Activated T-helper 17 cell treated with anti-CD3 and anti-CD28 coated beads, Interleukin-2, amount 50 U/mL, for 72 hours (primary cell): ENCODE measurements at places on chromosomes 5 and 9. TPM values are rescaled to one million over a fixed set of nuclear protein-coding genes. Genes with fewer than 3 reads are reported as not detected.

SVEP1 gene
- total RNA-seq: 0.11 TPM

- no peak for ATAC-seq
These were observed 69.0 kb downstream of the ADAMTS16 start for GRCh38 chr5:5209089-5209488.

BNC2 gene
- total RNA-seq: not detected

DNA sequence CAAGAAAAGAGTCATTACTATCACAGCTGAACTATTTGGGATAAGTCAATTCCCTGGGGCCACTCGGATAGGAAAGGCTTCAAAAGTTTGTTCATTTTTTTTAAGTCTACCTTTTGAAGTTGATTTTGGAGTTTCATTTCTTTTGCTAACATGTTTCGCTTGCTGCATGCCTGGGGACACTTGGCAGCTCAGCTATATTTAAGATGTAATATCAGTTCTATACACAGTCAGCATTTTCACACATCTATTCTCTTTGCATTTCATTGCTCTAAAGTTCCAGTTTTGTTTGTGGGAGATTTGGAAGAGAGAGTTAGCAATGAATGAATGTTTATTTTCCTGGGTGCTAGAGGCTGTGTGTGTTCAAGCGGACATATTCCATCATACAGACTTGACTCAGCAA is 445.2 kb upstream of the GRAMD2B start:
- ATAC-seq: no peak

GRCh38 chr5:151020304-151021110 is at the start of gene GPX3:
Gene GPX3 (plus strand): TSS chr5:151020591. CDS start chr5:151020655, 64 bp downstream.
- ATAC-seq: peak; percentile 10

IRX1 gene
- not detected for total RNA-seq

DNA sequence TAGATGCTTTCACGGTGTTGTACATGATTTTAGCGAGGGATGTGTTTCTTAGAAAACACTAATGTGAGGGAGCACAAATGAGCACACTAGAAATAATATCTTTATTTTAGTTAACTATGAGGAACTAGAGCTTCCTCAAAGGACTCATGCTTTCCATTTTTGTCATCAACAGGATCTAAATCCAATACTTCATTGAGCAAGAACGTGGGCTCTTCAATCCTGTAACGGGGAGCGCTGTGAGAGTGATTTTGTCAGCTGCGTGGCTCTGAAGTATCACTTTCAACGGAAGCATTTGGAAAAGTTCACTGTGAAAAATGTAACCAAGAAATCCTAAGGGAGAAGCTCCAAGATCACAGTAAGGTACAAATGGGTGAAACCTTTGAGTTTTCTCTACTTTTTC is 93.2 kb downstream of the LIX1 start:
- ATAC-seq: no peak

DNA sequence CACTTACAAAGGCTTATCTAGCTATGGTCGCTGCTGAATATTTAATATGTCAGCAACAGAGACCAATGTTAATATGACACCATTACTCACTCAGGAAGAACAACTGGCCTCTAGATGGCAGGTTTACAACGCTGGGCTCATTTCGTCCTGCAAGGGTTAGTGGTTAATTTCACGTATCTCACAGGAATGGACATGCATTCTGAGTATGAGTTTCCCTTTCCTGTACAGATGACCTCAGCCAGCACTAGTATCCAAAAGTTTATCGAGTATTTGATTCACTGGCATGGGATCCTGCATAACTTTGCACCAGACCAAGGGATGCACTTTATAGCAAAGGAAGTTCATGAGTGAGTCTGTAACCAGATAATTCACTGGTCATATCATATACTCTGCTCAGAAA is 8.7 kb upstream of the TRPC7 start:
- no peak for ATAC-seq

- no peak for ATAC-seq
These were observed 20.5 kb downstream of the PTGES2 start for GRCh38 chr9:128106940-128107467.

DNA sequence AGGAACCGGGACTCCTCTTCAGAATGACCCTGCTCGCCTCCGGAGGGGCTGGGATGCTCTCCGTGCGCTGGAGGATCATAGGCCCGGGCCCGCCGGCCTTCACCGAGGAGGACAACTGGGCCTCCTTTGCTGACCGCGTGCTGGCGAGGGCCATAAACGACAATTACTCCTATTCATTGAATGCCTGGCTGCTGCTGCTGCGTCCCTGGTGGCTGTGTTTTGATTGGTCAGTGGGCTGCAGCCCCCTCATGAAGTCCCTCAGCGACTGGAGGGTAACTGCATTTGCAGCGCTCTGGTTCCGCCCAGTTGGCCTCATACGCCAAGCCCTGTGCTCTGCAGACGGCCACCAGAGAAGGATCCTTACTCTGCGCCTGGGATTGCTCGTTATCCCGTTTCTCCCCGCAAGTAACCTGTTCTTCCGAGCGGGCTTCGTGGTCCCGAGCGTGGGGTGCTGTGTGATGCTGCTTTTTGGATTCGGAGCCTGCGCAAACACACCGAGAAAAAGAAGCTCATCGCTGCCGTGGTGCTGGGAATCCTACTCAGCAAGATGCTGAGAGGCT is 16.6 kb downstream of the OR2V1 start:
- ATAC-seq: no peak

DNA sequence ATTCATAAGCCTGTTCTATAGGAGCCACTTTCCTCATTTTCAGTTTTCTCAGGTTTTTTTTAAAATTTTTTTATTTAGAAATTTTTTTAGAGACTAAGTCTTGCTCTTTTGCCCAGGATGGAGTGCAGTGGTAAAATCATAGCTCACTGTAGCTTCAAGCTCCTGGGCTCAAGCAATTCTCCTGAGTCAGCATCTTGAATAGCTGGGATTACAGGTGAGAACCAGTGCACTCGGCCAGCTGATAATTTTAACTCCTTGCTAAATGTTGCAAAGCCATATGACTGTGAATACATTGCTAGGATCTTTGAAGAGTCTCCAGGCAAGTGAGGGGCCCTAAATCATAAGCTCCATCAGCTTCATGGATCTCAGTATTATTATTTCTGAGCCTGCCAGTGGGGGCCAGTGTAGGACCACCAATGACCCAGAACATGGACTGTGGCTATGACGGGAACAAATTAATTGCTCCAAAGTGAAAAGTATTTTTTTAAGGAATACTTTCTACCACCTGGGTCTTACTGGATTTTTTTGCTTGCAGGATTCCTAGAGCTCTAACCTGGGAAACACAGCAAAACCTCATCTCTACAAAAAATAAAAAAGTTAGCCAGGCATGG is 5.7 kb upstream of the GAPVD1 start:
- ATAC-seq: no peak

DNA sequence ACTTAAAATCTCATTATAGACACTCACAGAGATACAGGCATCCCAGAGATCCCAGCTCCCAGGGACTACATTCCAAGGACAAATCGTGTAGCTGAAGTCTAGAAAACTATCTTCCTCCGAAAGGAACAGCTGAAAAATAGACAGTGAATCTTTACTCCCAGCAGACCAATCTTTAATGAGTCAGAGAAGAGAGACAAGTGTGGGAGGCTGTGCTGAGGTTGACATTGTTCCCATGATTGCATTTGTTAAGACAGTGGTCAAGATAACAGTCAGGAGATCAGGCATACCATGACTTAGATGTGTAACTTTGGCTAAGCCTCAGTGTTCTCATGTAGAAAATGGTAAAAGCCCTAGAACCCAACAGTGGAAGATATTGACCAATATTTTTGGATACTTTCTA is 120.7 kb downstream of the PAPPA start:
- ATAC-seq: no peak

DNA sequence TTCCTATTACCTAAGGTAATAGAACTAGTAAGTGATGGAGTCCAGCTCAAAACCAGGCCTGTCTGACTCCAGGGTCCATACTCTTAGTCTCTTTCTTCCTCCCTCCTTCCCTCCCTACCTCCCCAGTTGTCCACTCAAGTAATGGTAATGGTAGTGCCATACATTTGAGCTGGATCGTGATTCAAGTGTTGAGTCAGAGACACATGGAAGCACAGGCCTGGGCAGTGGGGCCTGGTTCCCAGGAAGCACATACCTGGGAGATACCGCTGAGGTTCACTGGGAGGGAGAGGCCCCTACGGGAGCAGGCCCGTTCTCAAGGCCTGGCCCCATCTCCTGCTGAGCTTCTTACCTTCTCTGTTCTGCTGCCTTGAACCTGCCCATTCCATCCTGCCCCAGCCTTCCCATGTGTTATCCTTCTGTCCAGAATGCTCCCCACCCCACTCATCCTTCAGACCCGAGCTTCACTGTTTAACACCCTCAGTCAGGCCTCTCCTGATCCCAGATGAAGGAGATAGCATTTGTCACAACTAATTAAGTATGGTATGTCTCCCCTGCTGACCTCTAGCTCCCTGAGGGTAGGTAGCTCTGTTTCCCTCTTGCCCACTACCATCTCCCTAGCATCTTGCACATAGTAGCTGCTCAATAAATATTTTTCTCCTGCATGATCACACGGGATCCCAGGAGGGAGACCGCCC is 13.8 kb downstream of the URM1 start:
- ATAC-seq: no peak

DNA sequence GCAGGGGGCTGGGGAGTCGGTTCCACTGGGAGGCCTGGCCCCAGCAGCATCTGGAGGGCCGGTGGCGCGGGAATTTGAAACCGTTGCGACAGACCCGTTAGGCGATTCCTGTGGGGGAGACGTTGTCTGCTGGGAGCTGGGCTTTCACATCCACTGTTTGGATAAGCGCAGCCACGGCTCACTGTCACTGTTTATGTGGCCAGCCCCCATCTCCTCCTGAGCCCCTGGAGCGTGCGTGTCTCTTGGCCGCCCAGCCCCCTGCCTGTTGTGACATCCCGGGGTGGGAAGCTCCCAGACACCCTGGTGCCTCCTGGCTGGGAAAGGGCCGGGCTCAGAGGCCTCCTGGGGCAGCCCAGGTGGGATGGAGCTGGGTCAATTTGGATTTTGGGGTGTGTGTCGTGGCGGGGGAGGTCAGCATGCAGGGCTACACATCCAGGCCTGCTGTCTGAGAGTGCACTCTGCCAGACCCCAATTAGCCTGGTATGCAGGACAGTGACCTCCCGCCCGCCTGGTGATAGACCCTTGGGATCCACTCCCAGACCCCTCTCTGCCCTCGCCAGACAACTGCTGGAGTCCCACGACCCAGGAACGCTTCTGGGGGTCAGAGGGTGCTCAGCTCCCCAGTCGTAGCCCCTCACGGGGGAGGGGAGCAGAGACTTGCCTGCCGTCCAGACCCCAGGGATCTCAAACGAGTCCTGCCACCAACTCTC is 62.0 kb upstream of the RNU6ATAC start:
- ATAC-seq: no peak

DNA sequence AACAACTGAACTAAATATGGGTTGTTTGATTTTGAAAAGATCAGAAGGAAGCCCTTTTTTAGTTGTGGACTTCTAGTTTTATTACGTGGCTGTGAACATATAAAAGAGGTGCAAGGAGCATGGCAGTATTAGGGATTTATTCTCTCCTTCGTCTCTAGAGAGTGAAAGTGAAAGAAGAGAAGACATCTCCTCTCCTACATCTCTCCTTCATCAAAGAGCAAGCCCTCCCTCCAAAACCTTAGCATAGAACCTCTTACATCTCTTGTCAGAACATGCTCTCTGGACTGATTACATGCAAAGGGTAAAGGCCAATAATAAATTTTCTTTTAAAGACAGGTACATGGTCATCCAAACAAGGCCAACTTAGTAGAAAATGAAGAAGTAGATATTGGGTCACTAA is 184.3 kb upstream of the IRX1 start:
- no peak for ATAC-seq

DNA sequence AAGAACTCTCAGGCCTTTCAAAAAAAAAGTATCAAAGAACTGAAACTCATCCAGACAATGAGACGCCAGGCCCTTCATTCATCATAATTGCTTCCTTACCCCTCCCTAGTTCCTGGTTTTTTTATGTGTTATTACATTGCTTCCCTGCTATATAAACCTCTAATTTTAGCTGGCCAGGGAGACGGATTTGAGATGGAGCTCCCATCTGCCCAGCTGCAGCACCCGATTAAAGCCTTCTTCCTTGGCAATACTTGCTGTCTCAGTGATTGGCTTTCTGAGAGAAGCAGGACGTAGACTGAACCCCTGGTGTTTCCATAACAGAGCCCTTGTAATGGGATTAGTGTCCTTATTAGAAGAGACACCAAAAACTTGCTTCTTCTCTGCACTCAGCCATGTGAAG is 62.4 kb downstream of the BARX1 start:
- no peak for ATAC-seq

GRCh38 chr5:78992146-78992545 is 7.0 kb upstream of the ARSB start:
- ATAC-seq: no peak

- no peak for ATAC-seq
These were observed 4.6 kb downstream of the RALGPS1 start for GRCh38 chr9:126919193-126919592.

TRAF1 gene
- 71.4 TPM for total RNA-seq

DNA sequence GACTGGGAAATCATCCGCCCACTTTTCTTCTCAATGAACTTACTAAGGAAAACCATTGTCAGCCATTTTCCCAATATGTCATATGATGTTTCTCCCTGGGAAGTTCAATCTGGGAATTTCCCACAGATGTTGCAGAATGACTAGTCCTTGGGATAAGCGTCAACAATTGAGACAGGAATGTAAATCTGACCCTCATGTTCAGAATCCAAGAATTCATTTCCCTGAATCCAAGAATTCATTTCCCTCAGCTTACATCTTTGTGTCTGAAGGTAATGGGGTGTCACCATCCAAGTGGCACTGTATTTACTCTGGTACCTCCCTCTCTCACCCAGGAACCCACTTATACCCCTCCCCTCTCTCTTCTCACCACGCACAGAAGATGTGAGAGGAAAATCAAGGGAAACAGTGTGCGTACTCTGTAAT is 7.4 kb downstream of the KLF9 start:
- no peak for ATAC-seq

DNA sequence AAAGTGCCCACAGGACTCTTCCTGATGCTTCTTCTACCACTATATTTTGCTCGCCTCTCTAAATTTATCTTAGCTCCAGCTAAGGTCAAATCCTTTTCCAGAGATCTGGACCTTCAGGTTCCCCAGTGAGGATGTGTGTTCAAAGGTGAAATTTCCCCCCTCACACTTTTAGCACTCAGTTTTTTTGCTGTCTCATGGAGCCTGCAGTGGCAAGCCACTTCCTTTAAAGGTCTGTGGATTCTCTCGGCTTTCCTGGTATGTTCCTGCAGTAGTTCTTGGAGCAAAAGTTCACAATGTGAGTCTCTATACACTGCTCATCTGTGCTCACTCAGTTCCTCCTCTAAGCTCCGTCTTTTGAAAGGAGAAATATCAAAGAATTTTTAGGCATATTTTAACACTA is 181.4 kb downstream of the LURAP1L start:
- ATAC-seq: no peak

- no peak for ATAC-seq
These were observed 131.4 kb upstream of the IRX4 start for GRCh38 chr5:2014058-2014610.

ANKRD34B gene
- total RNA-seq: not detected

- no peak for ATAC-seq
These were observed 91.0 kb upstream of the SH3PXD2B start for GRCh38 chr5:172545291-172545801.

ANXA2R gene
- total RNA-seq: 6.2 TPM

PDCD1LG2 gene
- 1.2 TPM for total RNA-seq

FOXI1 gene
- total RNA-seq: not detected

DDX4 gene
- not detected for total RNA-seq

MAN1B1 gene
- total RNA-seq: 38.2 TPM

- no peak for ATAC-seq
These were observed 120.4 kb upstream of the RFX3 start for GRCh38 chr9:3646226-3646625.

TAF11L5 gene
- total RNA-seq: not detected
